ENCODE measurements at places on chromosomes 1 and 21.

DNA sequence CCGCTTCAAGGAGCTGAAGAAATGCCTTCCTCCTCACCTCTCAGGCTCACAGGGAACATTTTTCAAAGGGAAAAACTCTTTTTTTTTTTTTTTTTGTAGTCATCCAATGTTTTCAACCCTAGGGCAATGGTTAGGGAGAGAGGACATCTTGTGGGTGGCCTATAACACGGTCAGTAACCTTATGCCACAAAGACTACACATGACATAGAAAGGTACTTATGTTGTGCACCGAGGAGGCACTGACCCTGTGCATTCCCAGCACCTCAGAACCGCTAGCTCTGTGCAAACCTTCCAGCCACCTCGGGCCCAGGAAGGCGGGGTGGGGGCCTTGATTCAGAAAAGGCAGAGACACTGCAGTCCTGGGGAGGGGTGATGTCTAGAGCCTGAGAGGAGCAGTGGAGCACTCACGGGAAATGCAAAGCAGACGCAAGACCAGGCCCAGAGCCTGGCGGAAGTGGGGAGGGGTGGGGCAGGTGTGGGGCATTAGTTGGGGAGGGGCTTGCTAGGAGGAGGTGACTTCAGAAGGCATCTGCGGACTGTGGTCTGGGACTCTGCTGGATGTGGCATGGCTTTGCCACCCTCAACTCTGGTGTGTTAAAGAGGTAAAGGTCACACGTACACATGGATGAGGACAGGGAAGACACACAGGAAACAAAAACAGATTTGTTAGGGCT, 68.6 kb downstream of the MDM4 start:
- no peak for DNase-seq

DNA sequence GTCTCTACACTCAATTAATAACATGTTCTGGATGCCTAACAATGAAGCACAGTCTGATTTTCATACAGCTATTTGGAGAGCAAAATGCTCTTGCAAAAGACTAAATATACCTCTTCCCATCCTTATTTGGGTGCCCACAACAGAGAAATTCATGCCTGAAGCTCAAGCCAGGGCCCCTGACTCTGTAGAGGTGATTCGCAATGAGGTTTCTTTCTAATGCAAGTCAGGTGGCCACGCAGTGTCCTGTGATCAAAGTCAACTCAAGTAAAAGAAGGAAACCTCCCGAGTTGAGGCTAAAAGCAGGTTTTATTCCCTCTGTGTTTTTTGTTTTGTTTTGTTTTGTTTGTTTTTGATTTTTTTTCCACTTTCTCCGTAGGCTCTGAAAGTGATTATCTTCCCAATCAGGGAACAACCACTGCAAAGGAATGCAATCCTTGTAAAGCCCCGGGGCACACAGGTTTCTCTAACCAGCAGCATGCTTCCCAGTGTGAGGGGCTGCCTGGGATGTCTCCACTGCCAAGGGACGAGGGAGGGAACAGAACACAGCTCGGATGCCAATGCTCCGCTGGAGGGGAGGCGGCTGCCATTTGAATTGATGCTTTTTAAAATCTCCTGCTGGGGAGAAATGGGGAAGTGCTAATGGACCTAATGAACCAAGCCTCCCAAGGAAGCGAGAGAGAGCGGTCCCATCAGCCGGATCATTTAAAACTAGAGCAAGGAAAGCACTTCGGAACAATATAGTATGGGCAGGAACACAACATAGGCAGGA, 73.8 kb upstream of the SSX2IP start:
- no peak for DNase-seq

- DNase-seq, result no peak
Measured at GRCh38 chr21:45954261-45954660, 27.3 kb upstream of the COL6A1 start.

DNA sequence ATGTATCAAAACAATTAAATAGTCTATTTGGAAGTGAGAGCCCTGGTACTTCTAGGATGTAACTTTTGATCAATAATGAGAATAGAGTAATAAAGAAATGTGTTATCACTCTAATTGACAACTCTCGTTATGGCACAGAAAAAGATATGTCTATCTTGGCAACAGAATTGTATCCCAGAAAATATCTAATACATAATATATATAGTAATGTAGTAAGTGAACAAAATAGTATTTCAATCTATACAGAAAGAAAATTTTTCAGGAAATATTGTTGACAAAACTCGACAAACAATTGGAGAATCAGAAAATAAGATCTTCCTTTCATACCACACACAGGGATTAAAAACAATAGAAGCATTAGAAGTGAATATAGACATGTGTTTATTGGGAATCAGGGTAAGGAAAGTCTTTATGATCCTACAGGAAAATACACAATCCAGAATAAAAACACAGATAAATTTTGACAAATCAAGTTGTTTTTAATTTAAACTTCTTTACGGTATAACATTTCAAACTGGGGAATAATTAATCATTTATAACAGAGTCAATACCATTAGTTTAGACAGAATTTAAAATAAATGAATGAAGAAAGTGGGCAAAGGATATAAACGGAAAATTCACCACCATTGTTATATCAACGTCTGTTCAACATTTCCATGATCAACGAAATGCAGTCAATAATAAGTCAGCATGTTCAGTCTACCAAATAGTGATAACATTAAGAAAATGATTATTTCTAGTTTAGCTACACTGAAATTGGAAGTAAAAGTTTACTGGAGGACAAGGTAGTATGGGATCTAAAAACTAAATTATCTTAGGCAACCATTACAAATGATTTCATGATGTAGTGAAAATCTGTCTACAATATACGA, 1526.5 kb upstream of the TPTE start:
- no peak for DNase-seq

GRCh38 chr1:53715478-53715877, 23.5 kb downstream of the GLIS1 start:
- DNase-seq, result no peak

DNA sequence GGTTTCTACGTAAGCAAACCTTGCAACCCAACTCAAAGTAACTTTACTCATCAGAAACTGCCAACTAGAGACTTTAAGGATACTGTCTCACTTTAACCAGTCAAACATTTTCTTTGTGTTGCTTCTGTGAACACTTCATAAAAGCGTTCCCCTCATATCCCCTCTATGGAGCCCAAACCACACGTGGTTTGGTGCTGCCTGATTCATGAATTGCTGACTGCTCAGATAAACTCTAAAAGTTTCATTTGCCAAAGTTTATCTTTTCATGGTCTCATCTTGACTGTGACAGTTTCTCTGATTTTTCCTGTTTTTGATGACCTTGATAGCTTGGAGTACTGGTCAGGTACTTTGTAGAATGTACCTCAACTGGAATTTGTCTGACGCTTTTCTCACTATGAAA, 14.6 kb upstream of the RWDD3 start:
- no peak for DNase-seq

- DNase-seq, result peak; percentile 92
Measured at GRCh38 chr21:44958471-44959191, 18.8 kb downstream of the SLX9 start.

DNA sequence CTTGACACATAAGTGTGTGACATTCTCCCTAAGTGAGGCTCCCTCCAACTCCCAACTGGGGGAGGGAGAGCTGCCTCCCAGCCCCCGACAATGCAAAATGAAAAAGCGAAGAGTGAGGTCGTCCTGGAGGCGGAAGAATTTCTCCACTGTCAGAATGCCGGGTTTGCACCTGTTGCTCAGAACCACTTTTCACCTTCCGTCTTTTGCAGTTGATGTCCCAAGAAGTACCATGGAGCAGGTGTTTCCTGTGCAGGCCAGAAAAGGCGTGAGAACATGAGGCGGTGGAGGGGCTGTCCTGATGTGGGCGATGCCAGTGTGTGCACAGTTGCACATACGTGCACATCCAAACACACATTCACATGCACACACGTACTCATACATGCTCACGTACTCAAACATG, 158.6 kb upstream of the AJAP1 start:
- no peak for DNase-seq

- DNase-seq, result no peak
Measured at GRCh38 chr1:1163538-1164070, 10.1 kb upstream of the TTLL10 start.

GRCh38 chr1:92134331-92134730, 54.2 kb downstream of the BTBD8 start:
- no peak for DNase-seq

GRCh38 chr1:109112056-109112651, 1.8 kb upstream of the ELAPOR1 start:
- DNase-seq, result no peak

- no peak for DNase-seq
Measured at GRCh38 chr1:211828584-211829342, 1.8 kb downstream of the LPGAT1 start.

DNA sequence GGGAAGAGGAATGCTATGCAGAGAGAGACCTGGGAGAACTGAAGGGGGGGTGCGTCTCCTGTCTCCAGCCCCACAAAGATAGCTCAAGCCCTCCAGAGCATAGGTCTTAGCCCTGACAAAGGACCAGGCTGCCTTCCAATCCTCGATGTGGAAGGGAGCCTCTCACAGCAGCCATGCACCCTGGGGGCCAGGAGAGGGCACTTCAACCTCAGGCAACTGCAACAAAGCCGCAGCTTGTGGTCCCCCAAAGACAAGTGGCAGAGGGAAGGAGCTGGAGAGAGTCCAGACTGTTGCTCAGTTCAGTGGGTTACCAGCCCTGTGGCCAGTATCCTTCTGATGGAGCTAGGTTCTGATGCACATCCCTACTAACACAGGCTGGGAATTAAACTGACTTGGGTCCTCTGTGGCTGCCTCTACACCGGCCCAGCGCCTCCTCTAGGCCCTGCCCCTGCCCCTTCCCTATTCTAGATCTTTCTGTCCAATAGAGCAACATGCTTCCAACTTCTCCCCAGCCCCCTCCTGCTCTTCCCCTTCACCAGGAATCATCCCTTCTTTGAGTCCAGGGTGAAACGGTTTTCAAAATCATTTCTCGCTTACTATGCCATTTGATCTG, 100.7 kb upstream of the SPATA6 start:
- DNase-seq, result peak; percentile 15

DNA sequence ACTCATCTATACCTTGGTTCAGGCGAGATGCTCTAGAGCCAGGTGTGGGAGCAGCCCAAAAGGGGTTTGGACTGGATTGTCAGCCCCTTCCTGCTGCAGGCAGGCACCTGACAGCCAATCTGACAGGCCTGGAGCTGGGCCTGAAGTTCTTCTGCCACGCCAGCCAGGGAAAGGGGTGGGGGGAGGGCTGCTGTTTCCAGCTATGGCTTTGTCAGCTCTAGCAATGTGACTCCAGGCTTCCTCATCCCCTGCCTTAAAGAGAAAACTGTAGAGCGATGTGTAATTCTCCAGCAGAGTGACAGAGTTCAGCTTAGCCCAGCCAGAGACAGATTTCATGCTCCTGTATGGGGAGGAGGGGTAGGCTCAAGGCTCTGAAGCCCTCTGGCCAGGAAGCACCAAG, 30.3 kb downstream of the WNT4 start:
- DNase-seq, result no peak

GRCh38 chr21:40255518-40256444, 388.5 kb downstream of the PCP4 start:
- DNase-seq, result no peak

DNA sequence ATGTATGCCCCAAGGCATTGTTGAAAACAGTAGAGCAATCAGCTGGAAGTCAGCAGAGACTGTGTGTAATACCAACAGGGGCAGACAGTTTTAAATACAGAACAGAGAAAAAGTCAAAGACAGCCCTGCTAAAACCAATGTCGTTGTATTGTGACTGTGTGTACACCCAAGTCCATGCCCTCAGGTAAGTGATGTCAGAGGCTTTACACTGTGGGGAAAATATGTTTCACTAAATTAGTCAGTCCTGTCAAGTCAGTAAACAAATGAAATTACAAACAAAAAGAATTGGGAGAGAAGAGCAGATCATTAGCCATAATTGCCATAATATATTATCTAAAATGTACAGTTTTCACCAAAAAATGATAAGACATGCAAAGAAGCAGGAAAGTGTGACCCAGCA, 2.4 kb upstream of the CYP2J2 start:
- no peak for DNase-seq

DNA sequence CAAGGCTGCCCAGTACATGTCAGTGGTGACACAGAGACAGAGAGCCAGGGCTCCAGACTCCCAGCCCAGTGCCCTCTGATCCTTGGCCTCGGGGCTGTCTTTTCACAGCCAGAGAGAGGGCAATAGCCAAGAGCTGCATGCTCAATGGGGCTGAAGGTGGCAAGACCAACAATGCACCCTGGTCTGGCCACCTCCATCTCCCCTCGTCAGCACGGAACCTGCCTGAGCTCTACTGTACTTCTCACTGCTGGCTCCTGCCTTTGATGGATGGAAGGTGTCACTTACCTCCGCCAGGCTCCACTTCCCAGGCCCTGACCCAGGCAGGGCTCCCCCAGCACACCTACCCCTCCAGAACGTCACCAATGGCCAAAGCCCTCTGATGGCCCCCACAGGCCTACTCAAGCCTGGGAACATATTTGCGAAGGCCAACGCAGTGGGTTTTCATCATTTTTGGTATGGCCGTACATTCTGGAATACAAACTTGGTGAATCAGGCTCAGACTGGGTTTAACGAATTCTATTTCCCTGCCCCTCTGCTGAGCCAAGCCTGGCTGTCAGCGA, 88.1 kb downstream of the DMRTB1 start:
- no peak for DNase-seq

DNA sequence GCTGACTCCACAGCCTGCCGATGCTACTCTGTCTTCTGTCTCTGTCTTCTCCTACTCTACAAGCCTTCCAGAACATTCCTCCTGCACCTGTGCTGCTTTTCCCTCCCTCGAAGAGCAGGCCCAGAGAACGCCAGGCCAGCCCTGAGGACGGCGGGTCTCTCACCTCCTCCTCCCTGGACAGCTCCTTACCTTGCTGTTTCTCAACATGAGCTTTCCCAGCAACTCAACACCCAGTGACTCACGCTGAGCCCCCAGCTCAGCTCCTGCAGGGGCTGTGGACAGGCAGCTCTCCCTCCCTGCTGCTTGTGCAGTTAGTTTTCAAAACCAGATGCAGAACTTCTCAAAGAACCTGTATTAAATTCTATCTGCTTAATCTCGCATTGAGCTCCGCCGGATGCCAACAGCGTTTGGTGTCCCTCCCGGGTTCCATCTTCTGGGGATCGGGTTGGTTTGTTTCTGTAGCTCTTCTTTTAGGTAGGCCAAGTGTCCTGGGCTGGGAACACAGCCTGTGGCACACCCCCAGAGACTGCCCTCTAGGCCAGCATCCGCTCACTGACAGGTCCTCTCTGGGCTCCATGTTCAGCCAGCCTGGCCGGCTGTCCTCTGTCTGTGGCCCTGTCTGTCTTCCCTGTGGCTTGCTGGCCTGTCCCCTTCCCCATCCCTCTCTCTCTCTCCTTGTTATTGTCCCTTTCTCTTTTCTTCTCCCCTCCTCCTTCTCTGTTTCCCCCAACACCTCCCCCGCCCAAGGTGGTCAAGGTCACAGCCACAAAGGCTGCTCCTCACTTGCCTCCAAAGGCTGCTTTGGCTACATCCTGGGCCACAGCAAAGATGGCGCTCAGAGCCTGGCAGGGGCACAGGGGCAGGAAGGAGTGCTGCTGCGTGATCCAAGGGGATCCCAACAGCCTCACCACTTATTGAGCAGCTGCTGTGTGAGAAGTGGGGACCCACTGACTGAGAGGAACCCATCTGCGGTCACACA, 391.0 kb downstream of the MATN1 start:
- no peak for DNase-seq

- DNase-seq, result no peak
Measured at GRCh38 chr1:245552331-245552730, 397.5 kb downstream of the KIF26B start.

- DNase-seq, result peak; percentile 32
Measured at GRCh38 chr1:54273795-54274163, 73.8 kb downstream of the MRPL37 start.

Measured in smooth muscle cell of the brain vasculature (primary cell).